Femur (tissue), 1 donor: ENCODE measurements at places on chromosomes 2 and 18.
A peak's percentile ranks its signal among the peaks of the same experiment; 100 is the strongest.

- DNase-seq = no peak
These were observed 276.8 kb upstream of the PARD3B start for GRCh38 chr2:204268458-204268857.

DNA sequence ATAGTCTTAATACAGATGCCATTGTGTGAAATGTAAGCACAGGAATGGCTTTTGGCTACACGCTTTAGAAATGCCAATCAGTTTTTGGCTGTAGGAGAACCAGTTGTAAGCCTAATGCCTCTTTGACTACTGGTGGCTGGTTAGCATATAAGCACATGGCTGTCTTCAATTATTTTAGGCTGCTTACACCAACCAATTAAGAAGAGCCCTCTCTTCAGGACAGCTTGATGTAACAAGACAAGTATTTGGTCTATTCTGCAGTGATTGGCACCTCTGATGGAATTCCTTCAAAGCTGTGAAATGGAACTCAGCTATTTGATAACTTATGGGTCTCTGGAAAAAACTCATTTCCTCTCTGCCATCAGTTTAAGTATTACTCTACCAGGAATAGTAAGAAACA, 680.1 kb upstream of the FSHR start:
- DNase-seq = no peak

- peak; percentile 65 for DNase-seq
These were observed 26.7 kb downstream of the POLR1A start for GRCh38 chr2:86078774-86079545.

DNA sequence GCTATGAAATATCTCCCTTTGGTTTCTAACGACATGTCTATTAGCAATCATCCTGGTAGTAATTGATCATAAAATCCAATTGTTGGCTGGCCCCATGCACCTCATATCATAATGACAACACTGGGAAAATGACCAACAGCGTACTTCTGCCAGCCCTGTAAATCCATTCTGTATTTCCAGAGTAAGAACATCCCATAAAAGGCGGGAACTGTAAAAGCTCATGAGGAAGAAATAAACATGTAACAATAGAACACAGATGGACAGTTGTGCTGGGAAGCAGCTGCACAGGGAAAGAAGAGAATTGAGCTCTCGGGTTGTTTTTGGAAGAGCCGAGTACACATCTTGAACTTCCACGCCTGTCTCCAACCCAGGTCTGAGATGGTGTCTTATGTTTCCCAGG, 218.7 kb downstream of the CMPK2 start:
- DNase-seq = peak; percentile 28

GRCh38 chr18:5600378-5601071, 56.7 kb upstream of the EPB41L3 start:
- DNase-seq = no peak

GRCh38 chr2:69571189-69571588, 72.3 kb downstream of the AAK1 start:
- no peak for DNase-seq

DNA sequence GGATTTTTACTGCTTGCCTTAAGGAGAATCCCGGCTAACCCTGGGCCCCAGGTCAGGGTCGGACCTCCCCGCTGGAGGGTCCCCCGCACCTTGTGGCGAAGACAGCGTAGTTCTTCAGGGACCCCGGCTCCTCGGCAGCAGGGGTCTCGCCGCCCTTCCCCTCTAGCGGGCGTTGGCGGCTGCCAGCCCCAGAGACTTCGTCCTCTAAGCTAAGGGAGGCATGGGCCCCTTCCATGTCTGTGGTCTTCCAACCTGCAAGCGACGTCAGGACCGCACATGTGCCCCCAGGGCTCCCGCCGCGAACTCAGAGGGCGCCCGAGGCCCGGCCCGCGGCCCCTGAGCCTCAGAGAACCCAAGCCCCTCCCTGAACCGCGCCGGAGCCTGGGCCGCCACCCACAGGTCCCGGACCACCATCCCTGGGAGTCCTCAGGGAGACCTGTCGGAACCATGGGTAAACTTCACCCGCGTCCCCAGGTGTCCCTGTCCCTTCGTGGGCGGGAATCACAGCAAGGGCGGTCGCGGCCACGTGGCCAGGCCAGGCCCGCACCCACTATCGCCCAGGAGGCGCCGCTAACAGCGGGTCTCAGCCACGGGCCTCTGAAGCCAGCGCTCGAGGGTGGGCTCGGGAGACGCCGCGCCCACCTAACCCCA, 562 bp downstream of the ANKMY1 start:
- no peak for DNase-seq

GRCh38 chr2:38060236-38061018, 15.5 kb downstream of the CYP1B1 start:
- peak; percentile 73 for DNase-seq

DNA sequence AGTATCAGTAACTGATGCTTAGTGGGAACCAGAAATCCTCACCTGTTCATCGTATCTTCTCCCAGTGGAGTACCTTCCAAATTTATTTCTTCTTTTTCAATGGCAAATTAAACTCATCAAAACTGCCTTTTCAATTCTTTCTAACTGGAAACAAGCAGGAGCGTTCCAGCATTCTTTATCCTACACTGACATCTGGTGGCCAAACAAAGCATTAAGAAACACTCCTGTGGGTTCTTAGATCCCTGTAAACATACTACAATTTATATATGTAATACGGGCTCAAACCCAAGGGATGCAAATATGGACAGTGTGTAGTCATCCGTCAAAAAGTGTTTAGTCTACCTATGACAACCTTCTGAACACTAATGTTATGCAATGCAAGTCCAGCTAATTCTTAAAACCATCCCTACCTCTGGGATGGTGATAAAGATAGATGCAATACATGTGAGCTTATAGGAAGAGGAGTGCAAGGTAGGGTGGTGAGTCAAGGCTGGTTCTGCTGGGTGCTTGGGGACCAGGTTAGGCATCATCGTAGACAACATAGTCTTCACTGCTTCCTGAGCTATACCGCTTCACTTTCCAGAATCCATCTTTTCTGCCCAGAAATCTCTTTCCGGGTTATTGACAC, 375.0 kb downstream of the CTNNA2 start:
- DNase-seq = peak; percentile 30

GRCh38 chr2:165911231-165911630, 42.3 kb downstream of the TTC21B start:
- DNase-seq = no peak

- no peak for DNase-seq
These were observed 154.1 kb upstream of the BOD1L2 start for GRCh38 chr18:56992777-56993176.

DNA sequence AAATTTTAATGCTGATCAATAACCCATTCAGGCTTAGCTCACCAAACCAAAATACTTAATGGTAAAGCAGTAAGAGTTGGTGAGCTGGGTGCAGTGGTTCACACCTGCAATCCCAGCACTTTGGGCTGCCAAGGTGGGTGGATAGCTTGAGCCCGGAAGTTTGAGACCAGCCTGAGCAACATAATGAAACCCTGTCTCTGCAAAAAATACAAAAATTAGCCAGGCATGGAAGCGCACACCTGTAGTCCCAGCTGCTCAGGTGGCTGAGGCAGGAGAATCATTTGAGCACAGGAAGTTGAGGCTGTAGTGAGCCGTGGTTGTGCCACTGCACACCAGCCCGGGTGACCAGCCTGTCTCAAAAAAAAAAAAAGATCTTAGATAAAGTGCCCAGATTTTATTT, 35.7 kb upstream of the MPP4 start:
- no peak for DNase-seq
